Osteoblast (primary cell): ENCODE measurements at places on chromosomes 7 and 10.

DNA sequence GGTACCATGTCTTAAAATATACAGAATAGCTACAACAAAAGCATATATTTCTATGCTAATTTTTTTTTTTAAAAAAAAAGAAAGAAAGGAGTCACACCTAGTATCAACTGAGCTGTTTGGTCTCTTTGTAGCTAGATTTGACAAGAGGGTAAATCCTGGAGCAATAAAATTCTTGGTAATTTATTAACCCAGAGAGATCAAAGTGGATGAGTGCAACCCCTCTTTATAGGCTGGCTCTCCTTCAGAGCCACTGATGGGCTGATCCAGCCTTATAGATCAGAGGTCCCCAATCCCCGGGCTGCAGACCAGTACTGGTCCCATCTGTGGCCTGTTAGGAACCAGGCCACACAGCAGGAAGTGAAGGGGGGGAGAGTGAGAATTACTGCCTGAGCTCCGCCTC is 19.8 kb upstream of the MRLN start:
- DNase-seq = no peak

DNA sequence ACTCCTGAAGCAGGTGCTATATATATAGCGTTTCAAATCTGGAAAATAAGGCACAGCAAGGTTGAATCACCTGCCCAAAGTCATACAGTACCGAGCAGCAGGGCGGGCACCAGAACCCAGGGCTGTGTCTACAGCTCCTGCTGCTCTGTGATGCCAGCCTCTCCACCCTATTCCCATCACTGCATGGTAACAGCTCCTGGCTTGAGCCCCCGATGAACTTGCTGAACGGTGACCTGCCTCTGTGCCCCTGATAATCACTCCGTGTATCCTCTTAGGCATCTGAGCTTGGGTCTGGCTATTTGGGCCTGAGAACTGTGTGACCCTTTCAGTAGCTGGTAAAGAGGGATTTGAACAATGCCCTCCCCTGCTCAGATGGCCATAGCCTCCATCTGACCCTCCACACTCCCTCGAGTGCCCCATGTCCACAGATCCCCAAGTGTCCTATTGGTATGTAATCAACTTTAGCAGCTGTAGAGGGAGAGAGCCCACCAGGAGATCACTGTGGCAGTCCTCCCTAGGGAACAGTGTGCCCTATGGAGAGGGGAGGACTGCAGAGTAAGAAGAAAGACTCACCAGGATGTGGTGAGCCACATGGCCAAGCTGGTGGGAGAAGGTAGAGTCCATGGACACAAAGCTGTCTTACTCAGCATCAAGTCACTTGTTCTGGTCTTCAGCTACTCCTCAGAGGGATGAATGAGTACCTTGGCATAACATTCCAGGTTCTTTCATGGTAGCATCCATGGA is 1.1 kb upstream of the ARHGAP22 start:
- no peak for DNase-seq

GRCh38 chr10:29637537-29637936 is 2.8 kb upstream of the SVIL start:
- peak; percentile 10 for DNase-seq

DNA sequence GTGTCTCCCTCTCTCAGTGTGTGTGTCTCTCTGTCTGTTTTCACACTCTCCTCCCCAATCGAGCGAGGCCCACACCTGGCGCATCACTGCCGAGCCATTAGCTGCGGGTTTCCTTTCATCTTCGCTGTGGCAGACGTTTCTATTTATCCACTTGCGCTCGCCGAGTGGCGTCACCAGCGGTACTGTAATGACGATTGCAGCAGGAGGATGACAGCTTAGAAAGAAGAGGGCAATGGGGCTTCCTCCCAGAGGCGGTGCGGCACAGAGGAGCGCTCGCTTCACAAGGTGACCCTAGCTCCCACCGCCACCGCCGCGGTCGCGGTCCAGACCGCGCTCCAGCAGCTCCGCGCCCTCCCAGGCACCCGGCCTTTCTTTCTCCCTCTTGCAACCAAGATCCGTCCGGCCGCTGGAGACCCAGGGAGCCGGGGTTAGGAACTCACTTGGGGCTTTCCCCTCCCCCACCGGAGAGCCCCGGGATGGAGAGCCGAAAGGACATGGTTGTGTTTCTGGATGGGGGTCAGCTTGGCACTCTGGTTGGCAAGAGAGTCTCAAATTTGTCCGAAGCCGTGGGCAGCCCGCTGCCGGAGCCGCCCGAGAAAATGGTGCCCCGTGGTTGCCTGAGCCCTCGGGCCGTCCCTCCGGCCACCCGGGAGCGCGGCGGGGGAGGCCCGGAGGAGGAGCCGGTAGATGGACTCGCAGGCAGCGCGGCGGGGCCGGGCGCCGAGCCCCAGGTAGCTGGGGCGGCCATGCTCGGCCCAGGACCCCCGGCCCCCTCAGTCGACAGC is at the start of gene EVX1:
Gene EVX1, plus strand, starts transcription at position 248 of the 785 bp plus-strand sequence. Its CDS starts 229 bp downstream, at position 477.
- peak; percentile 91 for DNase-seq

DNA sequence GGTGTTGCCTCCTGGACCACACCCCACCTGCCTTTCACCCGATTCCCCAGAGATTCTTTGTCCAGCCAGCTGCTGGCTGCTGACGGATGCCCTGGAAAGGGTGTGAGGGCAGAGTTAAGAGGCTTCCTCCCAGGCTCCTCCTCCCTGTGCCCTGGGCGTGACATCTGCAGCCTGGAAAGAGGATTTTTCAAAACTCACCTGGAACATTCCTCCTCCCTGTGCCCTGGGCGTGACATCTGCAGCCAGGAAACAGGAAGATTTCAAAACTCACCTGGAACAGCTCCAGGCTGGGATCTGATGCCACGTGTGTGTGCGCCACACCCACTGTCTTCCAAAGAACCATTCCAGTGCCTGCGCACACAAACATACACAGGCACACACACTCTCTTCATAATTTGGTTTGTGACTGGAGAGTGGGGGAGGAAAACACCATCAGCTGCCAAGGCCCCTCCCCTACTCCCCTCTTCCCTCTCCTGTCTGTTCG is 5.2 kb downstream of the MARVELD1 start:
- DNase-seq = no peak

DNA sequence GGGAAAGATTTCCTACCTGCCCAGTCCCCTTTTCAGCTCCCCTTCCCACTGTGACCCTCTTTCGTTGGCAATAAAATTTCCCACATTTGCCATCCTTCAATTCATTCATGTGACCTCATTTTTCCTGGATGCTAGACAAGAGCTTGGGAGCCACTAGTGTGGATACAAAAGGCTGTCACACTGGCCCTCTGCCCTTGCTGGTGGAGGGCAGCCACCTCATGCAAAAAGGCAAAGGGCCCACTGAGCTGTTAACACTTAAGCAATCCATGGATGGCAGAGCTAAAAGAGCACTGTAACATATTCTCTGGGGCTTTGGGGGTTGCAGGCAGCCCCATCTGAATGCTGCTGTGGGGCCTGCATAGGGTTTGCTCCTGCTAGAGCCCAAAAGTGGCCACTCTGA is 315.1 kb downstream of the NEBL start:
- DNase-seq = no peak

GRCh38 chr7:69363136-69363535 is 235.1 kb upstream of the AUTS2 start:
- no peak for DNase-seq
